ENCODE measurements at places on chromosomes 13 and 19.

DNA sequence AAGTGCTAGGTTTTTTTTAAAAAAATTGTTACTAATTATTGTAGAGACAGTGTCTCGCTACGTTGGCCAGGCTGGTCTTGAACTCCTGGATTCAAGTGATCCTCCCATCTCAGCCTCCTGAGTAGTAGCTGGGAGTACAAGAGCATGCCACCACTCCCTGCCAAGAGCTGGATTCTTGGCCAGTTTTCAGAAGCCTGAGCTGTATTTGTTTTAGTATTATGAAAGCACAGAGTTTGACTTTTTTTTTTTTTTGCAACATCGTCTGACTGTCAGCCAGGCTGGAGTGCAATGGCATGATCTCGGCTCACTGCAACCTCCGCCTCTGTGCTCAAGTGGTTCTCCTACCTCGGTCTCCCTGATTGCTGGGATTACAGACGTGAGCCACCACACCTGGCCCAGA lies 7.0 kb downstream of the ARMC6 start:
- DNase-seq, result no peak

DNA sequence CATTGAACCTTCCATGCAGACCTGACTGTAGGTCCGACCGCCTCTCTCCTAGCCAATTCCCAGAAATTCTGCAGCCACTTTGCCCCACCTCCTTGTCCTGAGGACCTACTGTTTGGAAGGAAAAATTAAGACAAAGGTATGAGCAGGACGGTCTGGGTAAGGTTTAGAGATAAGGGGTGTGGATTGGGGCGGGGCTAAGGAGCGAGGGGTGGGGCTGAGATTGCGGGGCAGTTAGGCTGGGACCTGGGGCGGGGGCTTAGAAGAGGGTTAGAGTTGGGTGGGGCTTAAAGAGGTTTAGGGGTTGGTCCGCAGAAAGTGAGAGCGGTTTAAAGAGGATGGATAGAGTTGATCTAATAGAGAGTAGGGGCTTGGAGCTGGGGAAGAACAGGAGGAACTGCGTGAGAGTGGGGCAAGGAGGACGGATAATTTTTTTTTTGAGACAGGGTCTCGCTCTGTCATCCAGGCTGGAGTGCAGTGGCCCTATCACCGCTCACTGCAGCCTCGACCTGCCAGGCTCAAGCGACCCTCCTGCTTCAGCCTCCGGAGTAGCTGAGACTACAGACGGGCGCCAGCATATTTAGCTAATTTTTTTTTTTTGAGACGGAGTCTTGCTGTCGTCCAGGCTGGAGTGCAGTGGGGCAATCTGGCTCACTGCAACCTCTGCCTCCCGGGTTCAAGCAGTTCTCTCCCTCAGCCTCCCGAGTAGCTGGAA lies 1.7 kb upstream of the ZNF865 start:
- no peak for DNase-seq

DNA sequence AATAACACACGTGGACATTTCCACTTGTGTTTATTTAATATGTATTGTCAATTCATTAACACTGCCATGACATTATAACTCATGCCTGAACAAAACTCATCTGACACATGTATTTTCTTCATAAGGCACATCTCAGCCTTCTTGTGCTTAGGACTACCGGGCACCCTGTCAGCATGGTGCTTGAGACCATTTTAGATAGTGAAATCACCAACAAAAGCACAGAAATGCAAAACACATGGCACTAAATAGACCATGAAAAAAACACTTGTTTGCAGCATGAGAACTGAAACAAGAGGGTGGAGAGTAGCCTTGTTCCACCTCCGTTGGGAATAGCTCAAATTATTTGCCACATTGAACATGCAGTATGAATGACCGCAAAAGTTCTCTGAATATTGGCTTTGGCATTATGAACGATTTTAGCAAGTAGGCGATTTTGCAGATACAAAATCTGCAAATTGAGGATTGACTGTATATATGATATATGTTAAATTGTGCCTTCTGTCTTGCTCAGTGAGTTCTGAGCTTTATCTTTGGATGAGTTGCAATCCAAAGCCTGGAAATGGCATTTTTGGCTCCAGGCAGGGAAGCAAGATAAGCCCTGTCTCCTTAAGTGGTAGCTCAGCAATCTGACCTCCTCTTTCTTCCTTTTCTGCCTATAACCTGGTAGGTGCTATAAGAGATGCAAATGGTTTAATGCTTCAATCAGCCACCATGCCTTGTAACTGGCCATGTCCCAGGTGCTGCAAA lies 328.2 kb downstream of the HS6ST3 start:
- no peak for DNase-seq

DNA sequence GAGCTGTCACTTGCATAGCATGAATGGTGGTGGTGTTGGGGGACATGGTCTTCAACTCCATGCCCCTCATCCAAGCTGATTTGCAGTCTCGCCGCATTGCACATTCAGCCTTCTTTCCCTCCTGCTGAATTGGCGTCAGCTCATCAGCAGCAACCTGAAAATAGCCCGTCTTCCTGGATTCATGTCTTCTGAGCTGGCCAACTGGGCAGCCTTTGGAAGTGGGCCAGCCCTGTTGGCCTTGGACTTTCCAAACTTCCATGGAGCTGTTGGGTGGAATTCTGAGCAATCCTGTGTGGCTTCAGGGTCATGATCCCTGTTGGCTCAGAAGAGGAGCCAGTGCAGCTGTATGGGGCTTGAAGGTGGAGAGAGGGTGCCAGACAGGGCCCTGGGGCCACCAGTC lies 68.8 kb downstream of the ZNF536 start:
- DNase-seq, result no peak

GRCh38 chr19:15934332-15935078 lies at the start of gene CYP4F11:
Gene CYP4F11 (minus strand): TSS chr19:15934529. CDS start chr19:15934408, 121 bp downstream.
- no peak for DNase-seq

DNA sequence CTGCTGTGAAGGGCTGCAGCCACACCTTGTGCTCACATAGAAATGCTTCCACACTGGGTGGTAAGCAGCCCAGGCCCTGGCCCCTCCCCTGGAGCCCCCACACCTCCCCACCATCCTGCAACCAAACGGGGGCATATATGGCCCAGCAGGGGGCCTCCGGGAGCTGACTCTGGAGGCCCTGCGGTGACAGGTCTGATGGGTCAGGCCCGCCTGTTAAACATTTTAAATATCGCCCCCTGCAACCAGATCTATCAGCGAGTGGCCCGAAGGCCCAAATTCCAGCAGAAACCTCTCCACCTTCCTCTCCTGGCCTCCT lies 48.0 kb upstream of the KATNAL1 start:
- peak; percentile 71 for DNase-seq

- DNase-seq, result no peak
These were observed 169.4 kb downstream of the B3GLCT start for GRCh38 chr13:31369213-31369612.

- DNase-seq, result no peak
These were observed 2.4 kb downstream of the PAK4 start for GRCh38 chr19:39127812-39128515.

DNA sequence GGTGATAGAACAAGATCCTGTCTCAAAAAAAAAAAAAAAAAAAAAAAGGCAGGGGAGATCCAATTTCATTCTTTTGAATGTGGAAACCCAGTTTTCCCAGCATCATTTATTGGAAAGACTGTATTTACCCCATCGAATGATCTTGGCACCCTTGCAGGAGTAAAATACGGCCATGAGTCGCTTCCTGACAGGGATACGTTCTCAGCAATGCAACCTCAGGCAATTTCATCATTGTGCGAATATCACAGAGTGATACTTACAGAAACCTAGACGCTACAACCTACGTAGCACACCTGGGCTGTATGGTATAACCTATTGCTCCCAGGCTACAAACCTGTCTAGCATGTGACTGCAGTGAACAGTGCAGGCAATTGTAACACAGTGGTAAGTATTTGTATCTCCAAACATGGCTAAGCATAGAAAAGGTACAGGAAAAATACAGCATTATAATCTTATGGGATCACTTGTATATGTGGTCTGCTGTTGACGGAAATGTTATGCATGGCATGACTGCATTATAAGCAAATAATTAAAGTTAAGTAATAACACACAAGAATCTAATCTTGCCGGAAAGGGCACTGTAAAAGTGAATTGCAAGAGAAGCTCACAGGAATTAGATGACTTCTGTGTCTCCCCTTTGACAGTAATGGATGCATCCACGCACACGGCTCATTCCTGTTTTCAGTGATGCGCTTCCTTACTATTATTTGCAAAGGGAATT lies 24.1 kb downstream of the RFX2 start:
- DNase-seq, result no peak

- no peak for DNase-seq
These were observed 195.0 kb upstream of the SLITRK1 start for GRCh38 chr13:84077271-84077670.

DNA sequence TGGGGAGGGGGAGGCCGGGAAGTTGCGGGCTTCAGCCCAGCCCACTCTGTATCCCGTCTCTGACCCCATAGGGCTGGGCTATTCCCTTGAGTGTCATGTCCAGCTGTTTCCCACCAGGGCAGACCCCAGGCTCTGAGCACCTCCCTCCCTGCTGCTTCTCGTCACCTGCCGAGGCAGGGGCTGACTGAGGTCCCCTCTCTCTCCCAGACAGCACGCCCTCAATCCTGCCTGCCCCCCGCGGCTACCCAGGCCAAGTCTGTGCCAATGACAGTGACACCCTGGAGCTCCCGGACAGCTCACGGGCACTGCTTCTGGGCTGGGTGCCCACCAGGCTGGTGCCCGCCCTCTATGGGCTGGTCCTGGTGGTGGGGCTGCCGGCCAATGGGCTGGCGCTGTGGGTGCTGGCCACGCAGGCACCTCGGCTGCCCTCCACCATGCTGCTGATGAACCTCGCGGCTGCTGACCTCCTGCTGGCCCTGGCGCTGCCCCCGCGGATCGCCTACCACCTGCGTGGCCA lies 625 bp downstream of the F2RL3 start:
- no peak for DNase-seq

- DNase-seq, result no peak
These were observed 46.2 kb downstream of the DCT start for GRCh38 chr13:94433055-94433961.

GRCh38 chr13:97414392-97414791 lies 19.6 kb upstream of the RAP2A start:
- no peak for DNase-seq

GRCh38 chr19:3374369-3375112 lies 8.2 kb downstream of the NFIC start:
- DNase-seq, result no peak

- no peak for DNase-seq
These were observed 58.0 kb upstream of the F7 start for GRCh38 chr13:113047587-113047986.

GRCh38 chr13:73286942-73287620 lies 228.3 kb downstream of the KLF5 start:
- DNase-seq, result no peak

- DNase-seq, result peak; percentile 90
These were observed 37.5 kb downstream of the SUGP2 start for GRCh38 chr19:18995804-18996241.

DNA sequence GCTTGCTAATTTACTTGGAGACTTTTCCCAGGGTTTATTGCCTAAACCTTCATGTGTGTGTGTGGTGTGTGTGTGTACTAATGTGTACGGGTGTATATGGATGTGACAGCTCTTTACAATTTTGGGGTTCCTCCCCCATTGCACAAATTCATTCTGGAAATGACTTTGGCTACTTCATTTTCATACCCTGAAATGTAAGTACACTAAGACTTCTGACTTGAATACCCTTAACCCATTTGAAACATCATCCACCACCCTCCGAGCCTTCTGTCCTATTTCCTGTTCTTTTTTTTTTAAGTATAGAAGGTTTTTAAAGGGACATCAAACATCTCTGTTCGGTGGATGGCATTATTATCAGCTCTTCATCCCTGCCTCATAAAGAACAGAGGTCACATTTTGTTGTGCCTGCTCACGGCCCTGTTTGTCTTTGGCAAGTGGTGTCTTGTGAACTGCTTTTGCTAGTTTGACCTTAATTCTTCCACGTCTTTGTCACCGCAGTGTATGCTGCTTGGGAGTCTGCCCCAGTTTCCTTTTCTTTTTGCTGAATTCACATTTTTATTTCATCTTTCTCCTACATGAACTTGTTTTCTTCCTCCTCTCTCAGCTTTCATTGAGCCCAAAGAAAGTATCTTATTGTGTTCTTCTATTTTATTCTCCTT lies 228.3 kb downstream of the FOXO1 start:
- DNase-seq, result no peak

DNA sequence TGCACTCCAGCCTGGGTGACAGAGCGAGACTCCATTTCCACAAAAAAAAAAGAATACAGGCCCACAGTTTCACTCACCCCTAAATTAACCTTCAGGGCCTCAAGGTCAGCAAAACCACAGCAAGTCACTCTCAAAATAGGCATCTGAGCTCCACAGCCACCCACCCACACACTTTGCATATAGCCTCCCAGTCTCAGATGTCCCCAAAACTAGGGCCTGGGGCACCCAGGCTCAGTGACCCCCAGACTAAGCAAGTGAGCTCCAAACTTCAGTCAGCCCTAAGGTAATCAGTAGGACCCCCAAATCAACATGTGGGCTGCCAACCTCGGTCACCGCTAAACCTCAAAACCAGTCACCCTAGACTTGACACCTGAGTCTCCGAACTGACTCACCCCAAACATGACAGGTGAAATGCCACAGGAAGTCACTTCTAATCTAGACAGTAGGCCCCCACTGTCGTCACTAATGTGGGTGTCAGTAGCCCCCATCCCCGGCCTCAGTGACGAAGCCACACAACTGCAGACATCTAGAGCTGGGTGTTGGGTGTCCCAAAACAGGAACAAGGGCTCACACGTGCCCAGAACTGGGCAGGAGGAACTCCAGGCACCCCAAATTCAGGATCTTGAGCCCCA lies 13.9 kb downstream of the RABAC1 start:
- no peak for DNase-seq

DNA sequence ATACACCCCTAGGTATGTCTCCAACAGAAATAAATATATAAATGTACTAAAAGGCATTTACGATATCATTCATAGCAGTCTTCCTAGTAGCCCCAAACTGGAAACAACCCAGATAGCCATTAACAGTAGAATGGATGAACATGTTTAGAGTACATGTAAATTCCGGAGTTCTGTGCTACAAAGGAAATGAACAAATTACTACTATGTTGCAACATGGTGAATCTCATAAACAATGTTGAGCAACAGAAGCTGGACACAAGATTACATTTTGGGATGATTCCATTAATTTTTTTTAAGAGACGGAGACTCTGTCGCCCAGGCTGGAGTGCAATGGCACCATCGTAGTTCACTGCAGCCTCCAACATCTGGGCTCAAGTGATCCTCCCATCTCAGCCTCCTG lies 5.9 kb upstream of the SLC7A10 start:
- DNase-seq, result no peak

GRCh38 chr13:38255600-38255999 lies 94.1 kb upstream of the UFM1 start:
- no peak for DNase-seq
